ENCODE measurements at places on chromosomes 12 and 14. TPM values are rescaled to one million over a fixed set of nuclear protein-coding genes. Genes with fewer than 3 reads are reported as not detected.

Gene KLHL33
- 0.23 TPM for total RNA-seq

Gene TSPAN19
- total RNA-seq: 0.92 TPM

Gene TSHR
- 0.92 TPM for total RNA-seq

Gene TAS2R8
- total RNA-seq: 0.69 TPM

Gene PRB2
- not detected for total RNA-seq

Gene USP15
- total RNA-seq: 108 TPM

All from diencephalon (tissue), 1 donor.